Neural crest cell (in vitro differentiated cells): ENCODE measurements at places on chromosomes 3 and 15. TPM values are rescaled to one million over a fixed set of nuclear protein-coding genes. Genes with fewer than 3 reads are reported as not detected.

GRCh38 chr3:159897331-159898075 is 91.1 kb upstream of the IL12A start:
- no peak for DNase-seq

- peak; percentile 65 for DNase-seq
Observed at GRCh38 chr15:89556413-89557262, 18.6 kb upstream of the TICRR start.

DNA sequence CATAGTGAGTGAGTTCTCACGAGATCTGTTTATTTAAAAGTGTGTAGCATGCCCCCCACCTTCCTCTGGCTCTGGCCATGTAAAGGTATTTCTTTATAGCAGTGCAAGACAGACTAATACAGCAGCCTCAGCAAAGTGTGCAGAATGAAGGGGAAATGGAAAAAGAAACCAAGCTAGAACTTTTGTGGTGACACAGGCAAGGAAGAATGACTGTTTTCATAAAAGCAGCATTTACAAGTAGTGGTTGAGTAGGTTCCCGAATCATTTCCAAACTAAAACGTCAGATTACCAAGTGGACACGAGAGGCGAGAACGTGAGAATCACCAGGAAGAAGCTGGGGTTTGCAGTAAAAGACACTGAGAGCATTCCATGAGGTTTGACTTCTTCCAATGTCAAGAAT is 100.2 kb upstream of the AKAP13 start:
- DNase-seq, result no peak

DNA sequence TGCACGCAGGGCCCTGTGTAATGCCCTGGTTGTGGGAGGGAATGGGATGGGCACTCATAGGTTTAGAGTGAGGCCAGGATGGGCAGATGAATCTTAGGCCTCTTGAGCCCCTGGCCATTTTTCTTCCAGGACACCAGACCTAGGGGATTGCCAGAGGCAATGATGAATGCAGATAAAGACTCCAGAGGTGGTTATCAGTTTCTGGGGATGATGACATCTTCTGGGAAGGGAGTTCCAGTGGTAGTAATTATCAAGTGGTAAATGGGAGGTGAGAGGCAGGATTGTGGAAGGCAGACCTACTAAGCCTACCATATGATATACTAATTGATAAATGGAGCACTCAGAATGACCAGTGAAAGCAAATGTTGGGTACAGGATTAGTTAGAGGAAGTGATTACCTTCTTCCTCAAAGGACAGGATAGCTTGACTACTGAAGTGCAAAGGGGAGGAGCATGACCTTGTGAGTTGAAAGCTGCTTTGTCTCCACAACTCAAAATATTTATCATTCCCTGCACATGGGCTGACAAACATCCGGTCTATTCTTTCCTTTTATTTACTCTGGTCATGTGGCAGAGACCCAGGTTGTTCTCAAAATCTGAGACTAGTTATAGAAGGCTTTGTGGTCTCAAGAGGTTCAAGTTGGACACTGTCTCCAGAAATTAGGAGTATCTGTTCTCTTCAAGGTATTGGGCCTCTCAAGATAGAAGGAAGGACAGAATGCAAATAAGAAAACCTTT is 10.2 kb upstream of the MAPK6 start:
- no peak for DNase-seq

The SH2D7 gene
- total RNA-seq, result not detected in 2 replicates

- DNase-seq, result no peak
Observed at GRCh38 chr3:62521464-62522105, 148.2 kb upstream of the FEZF2 start.

The SLC22A14 gene
- total RNA-seq, result not detected in 2 replicates

DNA sequence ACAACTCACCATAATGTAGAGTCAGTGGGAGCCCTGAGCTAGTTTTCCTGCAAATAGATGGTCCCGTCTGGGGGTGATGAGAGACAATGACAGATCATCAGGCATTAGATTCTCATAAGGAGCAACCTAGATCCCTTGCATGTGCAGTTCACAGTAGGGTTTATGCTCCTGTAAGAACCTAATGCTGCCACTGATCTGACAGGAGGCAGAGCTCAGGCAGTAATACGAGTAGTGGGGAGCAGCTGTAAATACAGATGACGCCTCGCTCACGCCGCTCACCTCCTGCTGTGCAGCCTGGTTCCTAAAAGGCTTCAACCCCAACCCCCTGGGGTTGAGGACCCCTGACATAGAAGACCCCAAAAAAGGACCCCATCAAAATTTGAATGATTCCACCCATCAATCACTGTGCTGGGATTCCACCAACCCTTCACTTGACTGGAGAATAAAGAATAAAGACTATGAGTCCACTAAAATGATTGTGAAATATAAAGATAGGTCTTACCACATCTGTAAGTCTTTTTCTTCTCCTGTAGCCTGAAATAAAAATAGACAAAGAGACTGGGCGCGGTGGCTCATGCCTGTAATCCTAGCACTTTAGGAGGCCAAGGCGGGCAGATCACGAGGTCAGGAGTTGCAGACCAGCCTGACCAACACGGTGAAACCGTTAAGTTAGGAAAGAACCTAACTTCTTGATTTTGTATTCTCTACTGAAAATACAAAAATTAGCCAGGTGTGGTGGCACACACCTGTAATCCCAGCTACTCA is 9.9 kb upstream of the UBL7 start:
- DNase-seq, result no peak

DNA sequence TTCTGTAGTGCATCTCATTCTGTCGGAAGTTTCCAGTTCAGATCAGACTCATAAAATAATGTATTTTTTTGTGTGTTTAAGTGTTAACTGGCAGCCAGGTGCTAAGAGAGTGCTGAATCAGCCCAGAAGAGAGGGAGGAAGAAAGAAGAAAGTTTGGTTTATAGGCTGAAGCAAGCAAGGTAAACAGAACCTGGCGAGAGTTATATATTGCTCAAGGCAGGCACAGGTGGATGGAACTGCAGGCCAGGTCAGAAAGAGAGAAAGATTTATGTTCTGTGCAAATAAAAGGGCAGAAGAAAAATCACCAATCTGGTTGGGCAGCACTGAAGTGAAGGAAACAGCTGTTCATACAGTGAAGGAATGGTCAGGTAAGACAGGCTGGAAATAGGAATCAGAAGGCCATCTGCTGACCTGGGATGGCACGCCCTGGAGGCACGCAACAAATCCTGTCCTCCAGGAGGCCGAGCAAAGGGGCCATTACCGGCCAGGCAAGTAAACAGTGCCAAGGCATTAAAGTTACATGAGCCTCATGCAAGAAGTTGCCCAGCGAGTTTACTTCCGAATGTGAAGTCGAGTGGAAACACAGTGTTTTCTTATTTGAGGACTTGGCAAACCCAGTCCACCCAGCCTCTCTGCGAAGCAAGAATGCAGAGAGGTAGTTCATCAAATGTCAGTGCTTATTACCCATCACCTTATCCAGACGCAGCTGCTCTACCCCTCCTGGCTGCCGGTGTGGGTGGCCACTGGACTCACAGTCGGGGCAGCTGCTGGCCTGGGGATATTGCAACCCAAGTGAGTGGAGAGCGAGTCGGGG is 309.8 kb downstream of the VPS13C start:
- DNase-seq, result no peak

- no peak for DNase-seq
Observed at GRCh38 chr3:17602126-17602525, 140.3 kb downstream of the TBC1D5 start.

The CFAP91 gene
- total RNA-seq, result 7.0 TPM in 2 replicates

DNA sequence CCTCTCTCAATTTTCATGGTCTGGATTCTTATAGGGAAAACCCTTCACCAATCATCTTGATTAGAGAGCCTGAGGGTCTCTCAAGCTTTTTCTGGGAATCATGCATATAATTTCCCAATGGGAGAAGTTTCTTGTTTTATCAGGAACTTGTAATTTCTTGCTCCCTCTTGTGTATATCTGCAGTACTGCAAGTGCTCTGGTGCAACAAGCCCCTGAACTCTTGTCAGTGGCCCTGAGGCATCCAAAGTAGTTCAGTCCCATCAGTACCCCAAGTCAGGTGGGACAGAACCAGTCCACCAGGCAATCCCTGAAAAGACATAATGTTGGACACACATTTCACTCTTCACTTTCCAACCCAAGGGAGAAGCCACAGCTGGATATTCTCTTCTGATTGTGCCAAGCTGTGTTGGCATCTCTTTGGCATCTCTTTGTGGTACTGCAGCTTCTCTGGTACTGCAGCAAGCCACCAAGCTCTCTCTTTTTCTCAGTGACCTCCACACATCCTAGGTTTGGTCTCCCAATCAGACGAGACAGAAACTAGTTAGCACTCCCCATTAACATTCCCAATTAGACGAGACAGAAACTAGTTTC is 214.5 kb downstream of the ZIC4 start:
- peak; percentile 56 for DNase-seq

- no peak for DNase-seq
Observed at GRCh38 chr3:124491098-124491497, 239.2 kb upstream of the UMPS start.

The GP9 gene
- not detected in 2 replicates for total RNA-seq

The CCNB2 gene
- 95.3 and 99.2 TPM in 2 replicates for total RNA-seq

The CD86 gene
- total RNA-seq, result not detected in 2 replicates

DNA sequence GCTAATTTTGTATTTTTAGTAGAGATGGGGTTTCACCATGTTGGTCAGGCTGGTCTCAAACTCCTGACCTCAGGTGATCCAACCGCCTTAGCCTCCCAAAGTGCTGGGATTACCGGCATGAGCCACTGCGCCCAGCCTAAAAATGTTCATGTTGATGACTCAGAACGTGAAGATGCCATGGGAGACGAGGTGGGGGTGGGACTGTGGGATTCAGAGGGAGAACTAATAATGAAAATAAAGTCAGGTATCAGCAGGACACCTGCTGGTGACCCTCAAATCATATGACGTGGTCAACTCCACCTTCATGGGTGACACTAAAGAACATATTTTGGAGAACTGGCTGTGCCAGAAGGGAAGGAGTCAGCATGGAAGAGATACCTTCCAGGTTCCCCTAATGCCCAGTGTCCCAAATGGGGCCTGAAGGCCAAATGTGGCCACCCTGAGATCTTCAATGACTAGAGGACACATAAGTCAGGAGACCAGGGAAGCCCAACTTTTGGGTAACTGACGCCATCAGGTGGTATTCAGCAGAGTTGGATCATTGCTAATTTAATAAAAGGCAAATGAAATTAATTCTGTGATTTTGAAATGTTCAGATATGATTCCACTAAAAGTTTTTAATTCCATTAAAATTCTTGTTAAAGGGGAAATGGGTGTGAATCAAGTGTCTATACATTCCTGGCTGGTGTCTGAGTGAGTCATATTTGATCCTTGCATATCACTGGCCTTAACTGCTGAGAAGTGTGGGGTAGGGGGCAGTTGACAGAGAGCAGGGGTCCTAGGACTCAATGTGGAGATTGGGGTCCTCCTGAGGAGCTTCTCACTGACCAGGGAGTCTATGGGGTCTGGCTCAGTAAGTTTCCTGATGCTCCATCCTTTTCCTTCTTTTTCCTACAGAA is 88.6 kb upstream of the GSK3B start:
- no peak for DNase-seq

The CMTM6 gene
- total RNA-seq, result 32.6 and 33.7 TPM in 2 replicates

DNA sequence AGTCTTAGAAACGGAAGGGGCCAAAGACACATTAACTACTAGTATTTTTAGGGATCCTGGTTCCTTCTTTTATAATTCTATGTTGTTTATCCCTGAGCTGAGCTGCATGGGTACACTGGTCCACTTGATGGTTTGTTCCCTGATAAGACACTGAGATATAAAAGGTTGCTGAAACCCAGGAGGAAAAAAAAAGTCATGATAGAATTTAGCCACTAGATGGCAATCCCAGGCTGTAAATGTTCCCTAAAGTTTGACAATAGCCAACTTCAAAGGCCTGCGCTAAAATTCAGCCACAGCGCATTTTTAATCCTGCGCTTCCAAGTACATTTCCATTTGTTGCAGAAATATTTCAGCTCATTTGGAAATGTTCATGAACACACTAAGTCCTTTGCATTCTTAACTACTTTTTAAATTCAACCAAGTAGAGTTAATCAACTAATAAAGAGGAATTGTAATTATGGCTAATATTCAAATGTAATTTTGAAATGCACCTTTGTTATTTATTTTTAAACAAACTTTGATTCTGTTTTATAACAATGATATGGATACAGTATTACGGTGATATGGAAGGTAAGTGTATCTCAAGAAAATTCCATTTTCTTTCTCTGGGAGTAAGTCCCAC is 249.3 kb upstream of the FEZF2 start:
- no peak for DNase-seq

DNA sequence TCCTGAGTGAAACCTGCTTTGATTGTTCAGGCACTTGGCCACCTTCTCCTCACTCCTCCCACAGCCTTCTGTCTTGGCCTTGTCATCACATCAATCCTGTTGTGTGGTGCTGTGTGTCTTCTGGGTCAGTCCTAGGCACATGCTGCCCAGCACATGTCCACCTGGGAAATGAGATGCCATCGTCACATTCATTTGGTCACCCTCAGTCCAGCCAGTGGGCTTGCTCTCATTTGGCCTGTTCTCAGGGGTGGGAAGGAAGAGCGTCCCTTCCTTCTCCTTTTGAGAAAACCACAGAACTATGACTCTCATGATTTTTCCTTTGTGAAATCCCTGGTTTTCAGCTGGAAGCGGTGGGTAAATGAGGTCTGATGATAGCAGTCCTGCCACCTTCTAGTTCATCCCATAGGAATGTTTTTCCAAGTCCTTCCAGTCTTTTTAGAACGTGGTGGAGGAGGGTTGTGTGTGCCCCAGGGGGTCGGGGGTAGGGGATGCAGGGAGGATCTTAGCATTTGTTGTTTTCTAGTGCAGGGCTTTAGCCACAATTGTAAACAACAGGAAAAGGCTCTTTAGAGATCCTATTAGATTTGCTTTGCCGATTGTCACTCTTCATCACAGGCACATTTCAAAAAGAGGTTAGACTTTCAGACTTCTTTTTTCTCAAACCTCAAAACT is 8.4 kb upstream of the PLA1A start:
- DNase-seq, result no peak

DNA sequence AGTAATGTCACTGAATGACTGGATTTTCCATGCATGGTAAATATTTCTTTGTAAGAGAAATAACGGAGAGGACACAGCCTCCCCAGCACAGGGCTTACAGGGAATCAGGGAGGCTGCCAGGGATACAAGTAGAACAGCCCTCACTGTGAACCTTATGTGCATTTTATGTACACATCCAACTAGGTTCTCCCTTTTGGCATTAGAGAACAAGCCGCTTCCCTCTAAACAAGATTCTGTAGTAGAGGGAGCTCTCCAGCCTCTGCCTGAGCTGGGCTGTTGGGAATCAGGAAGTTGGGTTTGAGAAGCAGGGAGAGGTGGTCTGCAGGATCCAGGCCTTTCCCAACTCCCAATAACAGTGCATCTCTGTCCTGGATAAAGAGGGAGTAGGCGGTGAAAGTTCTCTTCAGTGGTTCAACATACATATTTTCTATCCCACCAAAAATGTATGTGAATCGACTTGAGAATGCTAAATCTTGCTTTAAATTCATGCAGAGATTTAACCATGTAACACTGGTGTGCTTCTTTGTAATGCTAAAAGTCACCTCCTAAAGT is 83.7 kb downstream of the ARNT2 start:
- no peak for DNase-seq

DNA sequence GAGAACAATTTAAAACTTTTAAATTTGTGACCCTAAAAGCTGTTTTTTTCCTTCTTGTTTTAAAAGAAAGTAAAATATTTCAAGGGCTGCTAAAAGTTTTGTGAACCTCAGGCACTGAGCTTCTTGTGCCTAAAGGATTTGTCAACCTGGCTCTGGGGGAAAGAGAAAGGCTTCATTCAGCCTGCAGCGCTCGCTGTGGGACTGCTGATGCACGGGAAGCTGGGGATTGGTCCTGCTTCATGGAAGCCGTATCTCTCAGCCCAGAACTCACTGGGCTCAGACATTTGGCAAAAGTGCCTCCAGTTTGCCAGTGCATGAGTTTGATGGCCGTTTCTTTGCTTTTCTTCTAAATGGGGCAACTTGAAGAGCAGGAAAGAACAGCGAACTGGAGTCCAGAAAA is 30.8 kb downstream of the TPRG1 start:
- no peak for DNase-seq

The TRAK1 gene
- 41.0 and 42.6 TPM in 2 replicates for total RNA-seq

The ITPKA gene
- 1.3 and 1.5 TPM in 2 replicates for total RNA-seq

The TMEM207 gene
- total RNA-seq, result not detected in 2 replicates

The PLS1 gene
- total RNA-seq, result 5.6 and 5.7 TPM in 2 replicates
